ENCODE measurements at places on chromosomes 6 and 20.

DNA sequence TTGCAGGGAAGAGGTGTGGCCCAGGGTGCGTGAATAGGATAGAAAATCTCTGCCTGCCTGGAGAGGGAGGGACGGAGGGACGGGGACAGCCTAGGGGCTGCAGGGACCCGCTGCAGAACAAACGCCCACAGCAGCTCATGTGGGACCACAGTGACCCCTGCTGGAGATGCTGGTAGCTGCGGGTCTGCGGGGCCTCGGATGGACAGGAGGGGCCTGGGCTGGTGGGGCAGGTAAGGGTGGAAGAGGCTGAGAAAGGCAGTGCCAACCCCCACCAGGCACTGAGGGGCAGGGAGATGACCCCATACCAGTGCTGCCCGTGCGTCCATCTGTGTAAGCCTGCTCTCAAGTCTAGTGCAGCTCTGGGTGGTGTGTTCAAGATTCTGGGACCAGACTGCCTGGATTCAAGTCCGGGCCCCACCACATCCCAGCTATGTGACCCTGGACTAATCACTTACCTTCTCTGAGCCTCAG is 39.4 kb downstream of the KIAA1755 start:
- peak; percentile 71 for DNase-seq

GRCh38 chr20:42041000-42041565 is 422.9 kb upstream of the CHD6 start:
- no peak for DNase-seq

DNA sequence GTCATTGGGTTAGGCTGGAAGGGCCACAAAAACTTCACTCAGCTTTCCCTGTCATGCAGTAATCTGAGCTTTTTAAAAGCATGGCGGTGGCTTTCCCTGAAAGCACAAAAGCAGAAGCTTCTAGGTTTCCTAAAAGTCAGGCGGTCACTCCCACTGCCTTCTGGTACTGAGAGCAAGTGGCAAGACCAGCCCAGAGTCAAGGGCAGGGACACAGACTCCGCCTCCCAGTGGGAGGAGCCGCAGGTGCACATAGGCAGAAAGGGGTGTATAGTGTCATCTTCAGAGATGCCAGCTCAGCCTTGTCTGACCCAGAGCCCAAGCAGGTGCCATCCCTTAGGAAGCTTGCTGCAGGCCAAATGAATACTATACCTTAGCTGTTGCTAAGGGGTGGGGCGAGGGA is 18.0 kb upstream of the PACSIN1 start:
- no peak for DNase-seq

DNA sequence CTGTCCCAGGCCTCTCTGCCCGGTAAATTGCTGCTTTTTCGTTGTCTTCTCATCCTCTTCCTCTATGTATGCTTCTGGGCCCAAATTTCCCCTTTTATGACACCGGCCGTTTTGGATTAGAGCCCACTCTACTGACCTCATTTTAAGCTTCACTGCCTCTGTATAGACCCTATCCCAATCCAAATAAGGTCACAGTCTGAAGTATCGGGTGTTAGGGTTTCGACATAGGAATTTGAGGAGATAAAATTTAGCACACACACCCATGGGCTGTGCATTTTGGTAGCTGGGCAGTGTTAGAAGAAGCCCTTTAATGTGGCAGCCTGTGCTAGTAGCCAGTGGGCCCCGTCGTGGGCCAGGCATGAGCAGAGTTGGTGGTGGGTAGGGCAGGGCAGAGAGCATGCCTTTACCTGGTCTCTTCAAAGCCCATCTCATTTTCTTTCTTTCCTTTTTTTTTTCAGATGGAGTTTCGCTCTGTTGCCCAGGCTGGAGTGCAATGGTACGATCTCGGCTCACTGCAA is 27.9 kb upstream of the EZR start:
- DNase-seq = no peak
